ENCODE measurements at places on chromosomes 3 and 15. TPM values are rescaled to one million over a fixed set of nuclear protein-coding genes. Genes with fewer than 3 reads are reported as not detected.
A peak's percentile ranks its signal among the peaks of the same experiment; 100 is the strongest.

- DNase-seq: no peak
Observed at GRCh38 chr3:158369279-158369678, 201.7 kb upstream of the MLF1 start.

GP5 gene
- total RNA-seq: not detected

EBLN2 gene
- total RNA-seq: 1.3 TPM

MORC1 gene
- not detected for total RNA-seq

ZNF385D gene
- total RNA-seq: 1.5 TPM

GRCh38 chr3:194824100-194824499 is 138.4 kb downstream of the FAM43A start:
- DNase-seq: no peak

DNA sequence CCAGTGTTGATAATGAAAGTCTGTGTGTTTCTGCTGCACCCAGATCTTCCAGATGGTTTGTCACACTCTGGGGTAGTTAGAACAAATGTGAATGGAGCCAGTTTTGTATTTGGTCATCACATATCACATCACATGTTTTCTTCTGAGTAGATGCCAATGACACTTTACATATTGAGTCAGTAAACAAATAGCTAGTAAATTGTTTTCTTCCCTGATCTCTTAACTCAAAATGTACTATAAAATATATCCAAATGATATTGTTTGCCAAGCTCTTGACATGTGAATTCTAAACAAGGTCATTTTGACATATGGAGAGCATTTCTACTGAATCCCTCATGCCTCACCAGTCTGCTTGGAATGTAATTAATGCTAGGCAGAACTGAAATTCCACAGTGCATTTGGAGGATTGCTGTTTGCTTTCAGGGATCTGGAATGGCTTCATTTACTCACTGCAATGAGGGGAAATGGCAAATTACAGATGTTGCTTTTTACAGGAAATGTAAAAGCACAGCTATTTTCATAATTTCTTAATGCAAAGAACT is 45.0 kb downstream of the PDHB start:
- no peak for DNase-seq

- no peak for DNase-seq
Observed at GRCh38 chr3:108071368-108071767, 19.5 kb downstream of the CD47 start.

CD86 gene
- 5.4 TPM for total RNA-seq

SPTSSB gene
- not detected for total RNA-seq

DNA sequence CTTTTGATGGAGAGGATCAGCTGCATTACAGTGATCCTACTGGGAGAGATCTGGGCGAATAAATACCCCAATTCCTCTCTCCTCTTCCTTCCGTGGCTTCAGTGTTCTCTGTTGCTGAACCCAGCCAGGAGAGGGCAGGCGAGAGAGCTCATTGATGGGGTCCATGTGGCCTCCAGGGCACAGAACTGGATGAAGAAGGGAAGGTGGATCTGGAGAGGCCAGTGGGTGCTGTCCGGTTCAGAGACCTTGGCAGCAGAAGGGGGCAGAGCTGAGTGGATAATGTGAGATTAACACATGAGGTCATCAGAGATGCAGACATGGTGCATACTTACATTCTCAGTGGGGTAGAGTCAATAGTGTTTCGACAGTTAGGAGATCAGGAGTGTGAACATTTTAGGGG is 193.6 kb downstream of the CLSTN2 start:
- no peak for DNase-seq

DNA sequence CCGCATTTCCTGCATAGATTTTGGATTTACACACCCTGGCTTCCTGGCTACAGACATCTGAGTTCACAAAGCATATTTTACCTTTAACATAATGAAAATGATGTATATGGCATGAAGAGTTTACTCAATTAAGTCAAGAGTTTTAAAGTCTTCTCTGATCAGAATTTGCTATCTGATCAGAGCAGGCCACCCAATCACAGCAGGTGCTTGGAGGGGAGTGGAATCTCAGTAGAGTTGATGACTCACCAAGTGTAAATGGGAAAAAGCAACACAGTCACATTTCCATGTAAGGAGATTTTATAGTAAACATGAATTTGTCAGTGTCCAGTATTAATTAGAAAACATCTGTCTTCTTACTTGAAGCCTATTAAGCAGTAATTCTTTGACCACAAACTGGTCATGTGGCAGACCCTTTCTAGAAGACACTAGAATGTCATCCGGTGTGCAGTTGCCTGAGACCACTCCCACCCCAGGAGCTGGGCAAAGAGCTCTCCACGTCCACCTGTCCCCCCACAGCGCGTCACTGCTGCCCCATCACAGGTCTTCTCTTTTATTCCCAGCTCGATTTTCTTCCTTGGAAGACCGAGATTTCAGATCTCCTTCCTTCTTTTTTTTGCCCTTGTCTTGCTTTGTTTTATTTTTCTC is 10.8 kb downstream of the MESD start:
- DNase-seq: no peak

GRCh38 chr15:88894348-88894818 is 961 bp downstream of the HAPLN3 start:
- DNase-seq: no peak

FBXW12 gene
- total RNA-seq: not detected

PRR23C gene
- not detected for total RNA-seq

- DNase-seq: no peak
Observed at GRCh38 chr15:52392008-52392687, 96.5 kb upstream of the MYO5C start.

DNA sequence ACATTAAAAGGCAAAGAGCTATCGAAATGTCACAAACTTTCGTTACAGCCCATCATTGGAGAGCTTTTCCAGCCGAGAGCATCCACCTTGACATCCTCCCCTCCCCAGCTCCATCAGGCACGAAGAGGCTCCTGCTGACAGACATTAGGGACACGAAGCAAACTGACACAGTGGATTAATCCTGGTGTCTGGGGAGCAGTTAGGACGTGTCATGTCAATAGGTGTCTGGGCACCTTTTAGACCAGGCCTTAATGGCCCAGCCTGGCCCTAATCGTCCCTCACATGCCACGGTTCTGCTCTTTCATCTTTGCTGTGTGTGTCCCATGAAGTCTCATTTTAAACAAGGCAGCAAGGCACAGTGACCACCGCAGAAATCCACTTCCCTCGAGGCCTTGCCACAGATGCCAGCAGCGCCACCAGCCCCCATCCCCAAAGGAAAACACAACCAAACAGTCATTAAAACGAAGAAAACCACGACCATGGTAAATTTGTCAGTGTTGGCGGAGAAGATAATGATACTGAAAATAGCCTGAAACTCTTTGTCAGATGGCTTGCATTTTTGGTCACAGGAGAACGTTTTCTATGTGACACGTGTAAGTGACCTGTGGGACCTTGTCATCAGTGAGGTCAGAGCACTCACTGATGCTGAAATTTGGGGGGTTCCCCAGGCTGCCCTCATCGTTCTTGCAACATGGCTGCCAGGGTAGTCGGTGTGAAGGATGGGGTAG is 16.3 kb upstream of the PCSK6 start:
- no peak for DNase-seq

COL7A1 gene
- total RNA-seq: 12.2 TPM

ECE2 gene
- 1.2 TPM for total RNA-seq

OR5K2 gene
- total RNA-seq: not detected

DNA sequence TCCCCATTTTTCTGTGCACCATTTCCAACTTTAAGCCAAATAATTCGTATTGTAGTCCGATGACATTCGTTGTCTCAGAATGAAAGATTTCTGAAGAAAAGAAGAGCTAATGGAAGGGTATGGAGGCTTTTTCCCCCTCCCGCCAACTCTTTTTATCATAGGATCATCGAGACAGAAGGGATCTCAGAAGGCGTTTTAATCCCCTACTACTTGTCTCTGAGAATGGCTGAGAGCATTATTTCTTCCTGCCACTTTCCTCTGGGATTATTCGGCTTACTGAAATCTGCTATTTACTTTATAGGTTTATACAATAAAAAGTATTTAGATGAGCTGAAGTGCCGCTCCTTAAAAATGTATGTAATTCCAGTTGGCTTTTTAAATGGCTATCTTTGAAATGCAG is 789.8 kb downstream of the EDEM1 start:
- no peak for DNase-seq

GOLGA8G gene
- total RNA-seq: not detected

GRCh38 chr3:39106851-39107387 is 508 bp downstream of the GORASP1 start:
- peak; percentile 73 for DNase-seq

DNA sequence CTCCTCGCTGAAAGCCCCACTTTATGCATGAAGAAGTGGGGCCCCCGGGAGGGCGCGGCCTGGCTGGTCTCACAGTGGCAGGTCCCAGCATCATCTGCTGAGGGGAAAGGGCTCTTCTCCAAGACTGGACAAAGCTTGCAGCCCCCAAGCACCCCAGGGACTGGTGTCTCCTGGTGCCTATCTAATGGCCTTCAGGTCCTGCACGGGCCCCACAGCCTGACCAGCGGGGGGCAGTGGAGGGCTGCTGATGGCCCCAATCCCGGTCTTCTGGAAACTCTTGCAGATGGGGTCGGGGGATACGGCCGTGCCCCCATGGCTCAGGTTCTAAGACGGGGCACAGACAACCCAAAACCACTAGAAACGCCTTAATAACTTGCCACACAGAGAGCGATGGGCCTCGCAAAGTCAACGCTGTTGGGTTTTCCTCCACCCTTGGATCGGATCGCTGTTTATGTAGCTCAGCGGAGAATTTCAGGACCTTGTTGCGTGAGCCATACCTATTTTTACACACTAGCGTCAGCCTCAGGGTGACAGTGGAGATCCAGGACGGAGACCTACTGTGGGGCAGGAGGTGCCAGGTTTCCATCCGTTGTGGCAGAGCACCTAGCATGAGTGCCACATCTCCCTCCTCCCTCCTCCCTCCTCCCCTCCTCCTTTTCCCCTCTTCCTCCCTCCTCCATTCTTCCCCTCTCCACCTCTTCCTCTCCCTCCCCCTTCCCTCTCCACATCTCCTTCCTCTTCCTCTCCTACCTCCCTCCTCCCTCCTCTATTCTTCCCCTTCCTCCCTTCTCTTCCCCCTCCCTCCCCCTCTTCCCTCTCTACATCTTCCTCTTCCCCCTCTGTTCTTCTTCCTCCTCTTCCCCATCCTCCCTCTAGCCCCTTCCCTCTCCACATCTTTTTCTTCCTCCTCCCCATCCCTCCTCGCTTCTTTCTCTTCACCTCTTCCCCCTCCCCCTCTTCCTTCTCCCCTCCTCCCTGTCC is 79.3 kb upstream of the ALDH1L1 start:
- peak; percentile 88 for DNase-seq

DNA sequence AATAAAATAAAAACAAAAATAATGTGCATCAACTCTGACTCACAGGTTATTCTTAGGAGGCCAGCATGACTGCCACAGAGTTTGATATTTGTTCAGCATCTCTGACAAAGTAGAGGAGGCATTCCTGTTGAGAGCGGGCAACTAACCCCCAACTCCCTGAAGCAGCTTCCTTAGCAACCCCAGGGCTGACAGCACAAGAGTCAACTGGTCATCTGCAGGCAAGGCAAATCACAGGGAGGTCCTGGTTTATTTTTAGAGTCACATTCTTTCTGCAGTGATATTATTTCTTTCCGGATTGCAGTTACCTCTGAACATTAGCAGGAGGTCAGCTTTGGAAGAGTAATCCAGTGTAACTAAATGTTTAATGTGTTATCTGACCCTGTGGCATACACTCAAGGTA is 273.0 kb downstream of the PLCL2 start:
- peak; percentile 39 for DNase-seq

RTP4 gene
- 2.5 TPM for total RNA-seq

RTF1 gene
- total RNA-seq: 22.3 TPM

GRCh38 chr3:144098691-144099090 is 127.1 kb downstream of the DIPK2A start:
- DNase-seq: no peak

DNA sequence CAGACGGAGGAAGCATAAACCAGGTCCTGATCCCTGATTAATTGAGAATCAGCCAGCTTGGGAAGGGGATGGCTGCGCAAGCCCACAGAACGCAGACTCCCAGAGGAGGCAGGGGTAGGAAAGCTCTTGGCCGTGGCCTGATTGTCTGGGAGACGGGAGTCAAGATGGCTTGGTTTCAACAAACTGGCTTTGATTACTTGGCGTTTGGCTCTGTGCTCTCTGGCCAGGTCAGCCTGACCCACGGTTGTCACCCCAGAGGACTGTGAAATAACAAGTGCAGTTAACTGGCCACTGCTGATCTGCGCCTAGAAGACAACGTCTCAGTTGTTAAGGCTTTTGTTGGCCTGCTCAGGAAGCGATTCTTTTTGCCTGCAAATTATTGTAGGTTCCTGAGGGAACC is 387.0 kb upstream of the PROK2 start:
- DNase-seq: peak; percentile 81

DNA sequence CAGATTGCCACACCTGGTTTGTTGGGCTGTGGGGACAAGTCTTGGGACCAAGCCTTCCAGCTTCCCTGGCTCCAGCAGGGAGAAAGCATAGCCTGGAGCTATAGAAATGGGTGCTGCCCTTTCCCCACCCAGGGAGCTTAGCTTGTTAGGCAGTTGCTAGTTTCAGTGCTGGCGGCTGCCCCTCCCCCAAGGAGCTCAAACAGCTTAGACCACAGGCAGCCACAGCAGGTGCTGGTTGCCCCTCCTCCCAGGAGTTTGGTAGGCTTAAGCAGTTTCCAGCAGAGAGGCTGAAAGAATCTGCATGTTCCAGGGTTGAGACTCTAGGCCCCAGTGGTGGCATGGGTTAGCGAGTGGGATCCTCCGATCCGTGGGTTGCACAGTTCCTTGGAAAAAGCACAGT is 889.7 kb downstream of the IGSF11 start:
- DNase-seq: no peak

- DNase-seq: no peak
Observed at GRCh38 chr15:29534378-29534777, 264.8 kb upstream of the NSMCE3 start.

CMTM8 gene
- 6.2 TPM for total RNA-seq

DNA sequence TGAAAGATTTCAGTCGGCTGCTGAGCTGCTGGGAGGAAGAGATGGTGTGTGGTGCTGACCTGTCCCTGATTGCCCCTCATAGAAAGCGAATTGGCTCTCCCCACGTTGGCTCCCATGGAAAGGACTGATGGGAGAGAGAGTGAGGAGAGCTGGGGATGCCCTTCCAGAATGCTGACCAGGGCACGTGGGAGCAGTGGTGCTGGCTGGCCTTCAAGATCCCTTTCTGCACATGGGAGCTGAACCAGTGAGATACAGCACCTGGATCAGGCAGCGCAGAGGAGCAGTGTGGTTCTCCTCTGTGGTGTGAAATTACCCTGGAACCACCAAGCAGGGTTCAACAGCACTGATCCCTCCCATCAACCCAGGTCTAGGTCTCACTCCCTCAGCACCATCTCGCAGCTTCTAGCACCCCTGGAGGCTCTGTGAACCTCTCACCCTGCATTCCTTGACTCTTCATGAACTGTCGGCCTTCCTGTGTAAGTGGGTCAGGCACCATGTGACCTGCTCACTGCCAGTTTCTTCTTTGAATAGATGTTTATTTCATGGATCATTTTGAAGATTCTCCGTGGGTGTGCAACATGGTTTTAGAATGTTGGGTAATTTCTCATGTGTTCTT is 55.7 kb downstream of the CACNA1D start:
- DNase-seq: no peak

IQCB1 gene
- total RNA-seq: 8.9 TPM
